ENCODE measurements at places on chromosomes 12 and 14.
A peak's percentile ranks its signal among the peaks of the same experiment; 100 is the strongest.

DNA sequence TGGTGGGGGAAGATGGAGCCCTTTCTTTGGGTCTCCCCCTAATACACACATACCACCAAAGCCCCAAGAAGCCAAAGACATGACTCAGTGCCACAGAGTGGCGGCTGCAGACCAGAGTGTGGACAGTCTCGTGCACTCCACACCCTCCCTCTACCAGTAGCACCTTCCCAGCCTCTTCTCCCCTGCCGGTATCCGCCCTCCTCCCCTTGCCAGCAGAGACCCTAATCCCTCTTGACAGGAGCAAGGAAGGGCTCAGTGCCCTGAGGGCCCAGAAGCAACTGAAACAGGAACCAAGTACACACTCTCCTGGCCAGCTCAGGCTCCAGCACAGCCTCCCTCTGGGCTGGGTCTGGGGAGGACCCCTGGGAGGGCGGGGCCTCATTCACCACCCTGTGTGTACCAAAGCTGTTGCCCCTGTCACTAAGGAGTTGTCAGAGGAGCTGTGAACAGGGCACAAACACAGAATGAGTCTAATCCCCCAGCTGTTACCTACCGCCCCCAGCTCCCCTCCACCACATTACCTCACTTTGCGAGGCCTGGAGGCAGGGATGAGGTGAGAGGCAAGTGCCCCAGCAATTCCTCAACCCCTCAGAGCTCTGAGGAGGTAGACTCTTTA lies 8.2 kb downstream of the SPRYD3 start:
- no peak for DNase-seq

GRCh38 chr14:51449681-51450080 lies 202.0 kb upstream of the FRMD6 start:
- DNase-seq: no peak

DNA sequence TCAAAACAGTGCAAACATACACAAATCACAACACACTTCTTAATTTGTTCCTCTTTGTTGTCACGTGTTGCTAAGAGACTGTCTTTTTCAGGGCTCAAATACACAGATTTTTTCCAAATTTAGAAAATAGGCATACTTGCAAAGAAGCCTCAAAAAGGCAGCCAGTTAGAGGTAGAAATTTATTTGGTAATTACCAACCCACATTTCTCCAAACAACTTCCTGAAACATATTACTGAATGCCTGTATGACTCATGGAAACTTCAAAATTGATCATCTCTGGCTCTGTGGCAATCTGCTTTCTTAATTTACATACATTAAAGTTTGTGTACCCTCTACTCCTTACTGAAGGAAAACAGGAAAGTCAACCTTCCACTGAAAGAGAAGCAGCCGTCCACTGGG lies 36.4 kb downstream of the PPM1H start:
- DNase-seq: peak; percentile 80

DNA sequence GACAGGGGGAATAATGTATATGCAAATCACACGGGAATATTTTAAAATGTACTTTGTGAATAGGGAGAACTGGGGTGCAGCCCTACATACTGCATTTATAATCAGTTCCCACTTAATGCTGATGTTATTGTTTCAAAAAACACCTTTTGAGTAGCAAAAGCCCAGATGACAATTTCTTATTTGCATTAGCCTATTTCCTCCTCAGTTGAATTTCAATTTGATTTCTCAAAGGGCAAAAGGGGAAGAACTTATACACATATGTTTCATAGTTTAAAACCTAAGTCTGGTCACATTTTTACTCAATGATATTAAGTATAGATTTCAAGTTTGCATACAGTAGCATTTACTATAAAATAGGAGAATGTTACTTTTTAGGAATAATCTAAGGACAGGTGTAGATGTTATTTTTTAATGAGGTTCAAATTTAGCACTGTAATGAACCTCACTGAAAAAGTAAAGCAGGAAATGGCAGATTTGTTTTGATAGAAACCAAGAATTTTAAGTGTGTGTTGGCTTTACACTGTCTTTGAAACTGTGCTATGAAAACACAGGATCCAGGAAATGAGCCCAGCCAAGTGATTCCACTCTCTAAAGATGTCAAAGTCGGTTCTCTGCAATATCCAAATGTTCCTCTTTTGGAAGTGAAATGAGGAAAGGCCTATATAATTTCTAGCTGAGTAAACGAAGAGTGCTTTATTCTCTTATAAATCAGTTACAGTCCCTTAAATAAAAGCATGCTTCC lies 367.4 kb downstream of the BTG1 start:
- peak; percentile 16 for DNase-seq

DNA sequence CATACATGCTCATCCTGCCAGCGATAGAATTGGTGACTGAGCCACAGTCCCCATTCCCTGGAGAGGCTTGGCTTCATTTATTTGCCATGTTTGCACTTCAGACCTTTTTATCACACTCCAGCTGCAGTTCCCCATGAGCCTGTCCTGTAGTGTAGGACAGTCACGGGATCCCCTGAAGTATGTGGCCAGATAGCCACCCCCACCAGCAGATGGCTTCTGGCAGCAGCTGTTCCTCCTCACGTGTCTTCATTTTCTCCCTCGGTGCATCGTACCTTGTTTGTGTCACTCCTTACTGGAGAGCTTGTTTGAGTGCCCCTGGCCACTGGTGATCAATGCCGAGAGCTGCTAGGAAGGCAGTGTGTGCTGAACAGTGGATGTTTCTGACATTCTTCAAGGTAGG lies 40.2 kb downstream of the UBE3B start:
- DNase-seq: no peak

- no peak for DNase-seq
Measured at GRCh38 chr12:122851820-122852219, 16.6 kb downstream of the HIP1R start.

GRCh38 chr12:89064780-89065179 lies 287.5 kb downstream of the DUSP6 start:
- DNase-seq: no peak

GRCh38 chr12:113207613-113208040 lies 13.6 kb upstream of the TPCN1 start:
- no peak for DNase-seq

DNA sequence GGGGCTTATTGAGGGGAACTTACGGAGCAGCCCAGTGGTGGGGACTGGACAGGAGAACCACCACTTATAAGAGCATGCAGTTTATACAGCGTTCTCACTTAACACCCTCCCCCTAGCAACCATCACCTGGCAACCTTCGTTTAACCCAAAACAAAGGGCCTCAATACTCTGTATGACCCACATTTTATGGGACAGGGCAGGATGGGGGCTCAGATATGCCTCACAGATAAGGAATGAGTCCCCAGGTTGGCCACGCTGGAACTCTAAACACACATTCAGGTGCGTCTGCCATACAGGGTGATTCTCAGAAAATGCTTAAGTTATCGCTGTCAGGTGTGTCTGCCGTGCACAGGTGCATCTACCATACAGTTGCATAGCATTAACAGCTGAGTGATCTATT lies 99.2 kb downstream of the GCH1 start:
- no peak for DNase-seq

- peak; percentile 25 for DNase-seq
Measured at GRCh38 chr12:13142747-13143146, 39.3 kb upstream of the GSG1 start.

DNA sequence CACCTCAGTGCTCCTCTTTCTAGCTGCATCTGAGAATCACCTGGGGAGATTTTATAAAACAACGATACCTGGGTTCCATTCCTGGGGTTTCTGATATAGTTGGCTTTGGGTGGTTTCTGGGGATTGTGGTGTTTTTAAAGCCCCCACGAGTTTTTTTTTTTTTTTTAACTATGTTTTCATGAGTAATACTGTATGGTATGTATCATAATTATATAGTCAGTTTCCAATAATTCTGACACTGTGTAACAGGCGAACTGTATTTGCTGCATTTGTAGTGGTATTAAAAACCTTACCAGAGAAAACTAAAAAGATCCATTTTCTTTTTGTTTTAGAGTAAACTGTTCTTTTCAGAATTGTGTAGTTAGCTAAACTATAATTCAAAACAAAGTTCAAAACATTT lies 84.9 kb downstream of the SRGAP1 start:
- DNase-seq: no peak

DNA sequence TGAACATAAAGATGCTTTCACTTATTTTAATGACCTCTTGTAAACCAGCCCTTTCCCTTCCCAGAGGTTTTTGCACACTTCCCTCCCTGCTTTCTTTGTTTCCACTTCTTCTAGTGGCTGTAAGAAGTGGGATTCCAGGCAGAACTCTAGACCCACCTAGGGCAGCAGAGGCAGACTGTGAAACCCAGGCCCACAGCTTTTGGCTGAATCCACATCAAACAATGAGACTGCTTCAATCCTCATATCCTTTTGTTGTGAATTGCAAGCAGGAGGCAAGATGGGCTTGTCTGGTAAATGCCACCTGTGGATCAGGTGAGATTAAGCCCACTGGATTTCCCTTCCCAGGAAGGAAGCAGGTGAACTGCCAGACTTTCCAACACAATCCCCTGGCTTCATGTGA lies 12.8 kb downstream of the CCDC177 start:
- DNase-seq: no peak

DNA sequence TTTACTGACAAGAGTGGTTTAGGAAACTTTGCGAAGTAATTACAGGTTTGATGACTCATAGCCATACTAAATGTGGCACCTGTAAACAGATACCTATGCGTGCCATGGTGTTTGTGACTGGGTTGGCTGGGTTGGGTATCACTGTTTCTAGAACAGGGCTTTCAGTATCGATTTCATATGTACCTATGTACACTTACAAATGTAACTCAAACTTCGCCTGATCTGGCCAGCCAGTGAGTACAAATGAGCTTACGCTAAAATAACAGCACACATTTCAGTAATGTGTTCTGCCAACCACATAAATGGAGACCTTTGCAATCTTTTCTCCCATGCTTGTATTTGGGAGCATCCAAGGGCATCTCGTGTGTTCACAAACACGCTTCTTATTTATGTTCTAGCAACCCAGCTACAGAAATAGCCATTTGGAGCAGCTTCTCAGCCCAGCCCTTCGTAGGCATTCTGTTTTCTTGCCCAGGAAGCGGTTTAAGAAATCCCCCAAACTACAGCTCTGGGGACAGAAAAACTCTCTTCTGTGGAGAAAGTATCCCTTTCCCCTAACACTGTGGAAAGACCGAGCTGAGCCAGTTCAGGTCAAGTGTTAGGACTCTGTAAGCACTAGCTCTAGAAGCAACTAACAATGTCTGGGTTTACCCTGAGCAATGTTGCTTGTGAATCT lies 42.3 kb upstream of the MDM1 start:
- DNase-seq: no peak

DNA sequence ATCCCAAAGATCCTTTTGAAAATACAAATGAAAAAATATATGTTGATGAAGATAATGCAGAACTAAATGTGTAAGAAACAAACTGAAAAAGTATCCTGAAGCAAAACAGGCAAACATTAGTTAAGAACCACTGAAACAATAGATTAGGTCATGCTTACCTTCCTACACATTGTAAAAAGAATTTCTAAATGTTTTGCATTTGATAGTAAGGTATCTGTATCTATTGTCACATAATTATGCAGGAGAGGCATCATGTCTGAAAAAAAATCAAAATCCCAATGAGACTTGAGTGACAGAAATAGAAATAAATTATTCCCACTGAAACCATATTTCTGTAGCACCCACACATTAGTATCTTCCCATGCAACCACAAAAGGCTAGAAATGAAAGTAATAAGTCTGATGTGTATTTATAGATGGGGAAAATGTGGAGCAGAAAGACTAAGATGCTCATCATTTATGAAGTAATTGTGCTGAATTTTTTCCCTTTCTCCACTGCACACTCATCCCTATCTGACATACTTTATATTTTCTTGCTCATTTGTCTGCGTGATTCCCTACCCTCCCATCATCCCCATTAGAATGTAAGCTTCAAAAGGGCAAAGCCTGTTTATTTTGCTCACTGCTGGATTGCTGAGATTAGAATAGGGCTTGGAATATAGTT lies 43.5 kb downstream of the IPO8 start:
- DNase-seq: no peak

DNA sequence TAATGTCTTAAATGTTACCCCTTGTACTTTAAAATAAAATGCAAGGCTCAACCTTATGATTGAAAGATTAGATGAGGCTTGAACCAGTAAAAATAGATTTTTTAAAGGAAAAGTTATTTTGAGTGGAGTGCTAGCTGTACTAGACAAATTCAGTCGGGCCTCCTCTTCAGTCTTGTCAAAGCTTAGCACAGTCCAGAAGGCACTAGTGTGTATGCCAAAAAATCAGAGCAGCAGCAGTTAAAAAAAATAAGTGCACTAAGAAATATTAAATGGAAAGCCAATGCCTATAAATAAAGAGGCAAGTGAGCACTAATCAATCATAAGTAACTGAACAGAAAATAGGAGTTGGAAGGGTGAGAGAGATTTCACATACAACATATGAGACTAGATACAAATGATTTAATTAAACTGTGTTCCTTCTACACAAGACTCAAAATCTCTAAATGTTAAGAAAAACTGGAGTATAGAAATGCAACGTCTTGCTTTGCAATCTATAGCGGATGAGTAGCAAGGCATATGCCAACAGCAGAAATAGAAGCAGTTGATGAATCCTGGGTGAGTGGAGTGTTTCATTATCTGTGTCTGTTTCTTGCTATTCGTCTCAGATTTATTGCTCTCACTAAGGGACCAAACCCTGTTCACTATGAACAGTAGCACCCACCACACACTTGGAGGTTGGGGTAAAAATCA lies 172.1 kb downstream of the ETNK1 start:
- DNase-seq: no peak

- DNase-seq: no peak
Measured at GRCh38 chr14:76065519-76065918, 80.0 kb downstream of the IFT43 start.

- DNase-seq: peak; percentile 83
Measured at GRCh38 chr12:50246873-50247612, 36.3 kb downstream of the LIMA1 start.

GRCh38 chr14:84483072-84483420 lies 1046.9 kb upstream of the FLRT2 start:
- no peak for DNase-seq

DNA sequence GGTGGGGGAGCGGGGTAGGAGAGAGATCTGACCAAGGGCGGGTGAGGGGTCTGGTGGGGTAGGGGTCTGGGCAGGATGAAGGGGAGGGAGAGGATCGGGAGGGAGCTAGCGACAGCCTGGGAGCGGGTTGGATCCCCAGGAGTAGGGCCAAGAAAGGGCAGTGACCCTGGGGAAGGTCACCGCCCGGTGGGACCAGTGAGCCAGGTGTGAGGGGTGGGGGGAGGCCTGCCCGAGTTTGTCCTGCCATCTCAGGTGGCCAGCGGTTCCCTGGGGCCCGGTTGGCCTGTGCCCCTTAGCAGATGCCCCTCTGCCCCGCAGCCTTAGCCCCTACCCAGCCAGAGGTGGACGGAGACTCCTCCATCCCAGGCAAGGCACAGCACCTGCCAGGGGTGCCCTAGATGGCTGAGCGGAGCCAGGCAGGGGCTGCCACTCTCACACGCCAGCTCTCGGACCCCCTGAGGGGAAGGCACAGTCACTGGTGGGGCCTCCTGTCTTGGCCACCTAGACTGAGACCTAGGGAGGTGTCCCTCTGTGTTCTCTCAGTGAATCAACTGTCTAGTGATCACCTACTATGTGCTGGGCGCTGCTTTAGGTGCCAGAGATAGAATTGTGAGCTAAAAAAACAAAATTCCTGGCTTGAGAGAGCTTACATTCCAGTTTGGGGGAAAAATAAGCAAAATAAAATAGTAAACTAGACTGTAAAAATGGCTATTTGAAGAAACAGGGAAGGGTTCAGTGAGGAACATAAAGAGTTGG lies 629 bp upstream of the TTC7B start:
- no peak for DNase-seq

GRCh38 chr12:91622037-91622436 lies 439.4 kb upstream of the DCN start:
- no peak for DNase-seq
